ENCODE measurements at places on chromosomes 5 and 9.

DNA sequence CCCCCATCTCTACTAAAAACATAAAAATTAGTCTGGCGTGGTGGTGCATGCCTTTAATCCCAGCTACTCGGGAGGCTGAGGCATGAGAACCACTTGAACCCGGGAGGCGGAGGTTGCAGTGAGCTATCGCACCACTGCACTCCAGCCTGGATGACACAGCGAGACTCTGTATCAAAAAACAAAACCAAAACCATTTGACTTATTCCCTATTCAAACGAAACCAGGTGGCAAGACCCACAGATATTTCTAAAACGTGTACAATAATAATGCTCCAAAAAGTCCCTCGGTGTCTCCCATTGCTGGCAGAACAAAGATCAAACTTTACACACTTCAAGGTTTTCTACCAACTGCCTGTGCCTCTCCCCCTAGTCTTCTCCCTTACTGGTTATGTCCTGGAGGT, 29.8 kb downstream of the HMGCR start:
- DNase-seq = no peak

DNA sequence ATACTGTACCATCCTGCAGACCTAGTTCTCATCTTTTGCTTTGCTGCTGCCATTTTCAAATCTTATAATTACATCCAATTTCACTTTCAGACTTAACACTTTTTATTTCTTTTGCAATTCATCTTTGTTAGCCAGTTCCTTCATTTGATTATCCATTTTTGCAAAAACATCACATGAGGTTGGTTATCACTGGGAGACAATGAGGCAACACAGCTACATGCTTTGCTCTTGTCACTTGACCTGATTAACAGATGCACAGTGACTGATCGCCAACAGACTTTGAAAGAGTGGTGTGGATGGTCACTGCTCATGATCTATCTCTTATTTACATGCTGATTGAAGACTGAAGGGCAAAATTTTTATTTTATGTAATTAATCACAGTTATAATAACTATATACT, 17.0 kb upstream of the RNF20 start:
- DNase-seq = no peak

DNA sequence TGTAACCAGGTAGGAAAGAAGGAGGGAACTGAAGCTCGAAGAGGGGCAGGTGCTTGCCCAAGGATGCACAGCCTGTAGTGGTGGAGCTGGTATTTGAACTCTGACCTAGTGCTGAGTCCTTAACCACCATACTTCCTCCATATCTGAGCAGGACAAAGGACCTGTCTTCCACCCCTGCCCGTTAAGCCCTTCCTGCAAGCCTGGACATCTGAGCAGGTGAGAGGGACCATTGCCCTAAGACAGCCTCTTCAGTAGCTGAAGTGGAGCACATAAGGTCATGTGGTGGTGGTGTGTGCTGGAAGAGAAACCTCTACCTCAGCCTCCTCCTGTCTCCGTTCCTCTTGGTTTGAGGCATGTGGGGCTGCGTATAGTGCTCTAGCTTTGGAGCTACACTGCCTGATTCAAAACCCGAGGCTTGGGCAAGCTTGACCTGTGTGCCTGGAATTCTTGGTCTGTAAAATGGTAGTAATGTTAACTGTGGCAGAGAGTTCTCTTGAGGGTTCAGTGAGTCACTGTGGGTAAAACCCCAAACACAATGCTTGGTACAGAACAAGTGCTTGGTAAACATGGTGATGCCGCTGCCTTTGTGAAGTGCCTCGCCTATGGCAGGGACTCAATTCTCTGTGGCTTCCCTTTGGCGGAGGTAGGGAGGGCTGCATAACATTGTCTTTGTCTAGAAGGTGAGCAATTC, 7.4 kb downstream of the GALNT10 start:
- DNase-seq = no peak

DNA sequence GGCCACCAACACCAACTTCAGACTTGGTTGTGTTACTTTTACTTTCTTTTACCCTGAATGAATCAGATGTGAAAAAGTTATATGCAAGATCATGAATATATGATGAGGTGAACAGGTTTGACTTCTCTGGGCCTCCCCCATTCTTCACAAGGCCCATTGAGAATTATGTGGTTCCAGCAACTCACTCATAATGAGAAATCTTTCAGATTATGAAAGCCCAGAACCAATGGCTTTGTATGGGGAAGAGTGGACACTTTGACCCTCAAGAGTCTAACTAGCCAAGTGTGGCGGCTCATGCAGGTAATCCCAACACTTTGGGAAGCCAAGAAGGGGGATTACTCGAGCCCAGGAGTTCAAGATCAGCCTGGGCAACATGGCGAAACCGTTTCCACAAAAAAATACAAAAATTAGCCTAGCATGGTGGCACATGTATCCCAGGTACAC, 16.1 kb upstream of the LNPEP start:
- DNase-seq = peak; percentile 15

DNA sequence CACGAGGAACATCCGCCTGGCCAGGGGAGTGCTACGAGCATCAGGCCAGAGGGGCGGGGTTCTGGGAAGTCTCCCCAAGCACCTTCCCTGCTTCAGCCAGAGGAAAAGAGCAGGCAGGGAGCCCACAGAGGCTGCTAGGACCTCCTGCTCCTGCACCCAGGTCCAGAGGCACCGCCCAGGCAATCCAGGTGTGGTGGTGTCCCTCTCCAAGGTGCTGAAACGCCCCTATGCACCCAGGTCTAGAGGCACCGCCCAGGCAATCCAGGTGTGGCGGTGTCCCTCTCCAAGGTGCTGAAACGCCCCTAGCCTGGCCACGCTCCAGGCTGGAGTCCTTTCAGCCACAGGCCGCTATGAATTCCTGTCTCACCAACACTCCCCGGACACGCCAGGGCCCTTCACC, 10.7 kb upstream of the UBAC1 start:
- DNase-seq = no peak

- no peak for DNase-seq
These were observed 124.3 kb upstream of the SLC12A2 start for GRCh38 chr5:127959152-127959764.
